ENCODE measurements at places on chromosomes 2 and 18. TPM values are rescaled to one million over a fixed set of nuclear protein-coding genes. Genes with fewer than 3 reads are reported as not detected.

The CEP192 gene
- 17.6 TPM for total RNA-seq

The FAP gene
- 101 TPM for total RNA-seq

The DSEL gene
- 77.7 TPM for total RNA-seq

The MAB21L4 gene
- not detected for total RNA-seq

The FLACC1 gene
- 1.2 TPM for total RNA-seq

The TUBB8B gene
- total RNA-seq: not detected

The TBC1D8 gene
- total RNA-seq: 1.4 TPM

The TMEM247 gene
- total RNA-seq: not detected

The CCDC148 gene
- 0.65 TPM for total RNA-seq

The GALNT5 gene
- total RNA-seq: 27.6 TPM

The L3MBTL4 gene
- not detected for total RNA-seq

The CFC1B gene
- not detected for total RNA-seq

The LIMS3 gene
- total RNA-seq: not detected

The CDKL4 gene
- 0.18 TPM for total RNA-seq

The AP1S3 gene
- total RNA-seq: 6.3 TPM

The LYG2 gene
- not detected for total RNA-seq

- DNase-seq: no peak
Measured at GRCh38 chr2:15973481-15974401, 33.4 kb downstream of the MYCN start.

- DNase-seq: no peak
Measured at GRCh38 chr18:11865071-11865470, 13.9 kb downstream of the CHMP1B start.

GRCh38 chr18:3248062-3248657 lies 559 bp downstream of the MYL12A start:
- DNase-seq: no peak

- no peak for DNase-seq
Measured at GRCh38 chr18:60732143-60732542, 359.6 kb upstream of the MC4R start.

GRCh38 chr2:95048825-95049682 lies 23.5 kb downstream of the MAL start:
- DNase-seq: no peak

- peak; percentile 92 for DNase-seq
Measured at GRCh38 chr18:8858888-8859511, 153.6 kb downstream of the MTCL1 start.

DNA sequence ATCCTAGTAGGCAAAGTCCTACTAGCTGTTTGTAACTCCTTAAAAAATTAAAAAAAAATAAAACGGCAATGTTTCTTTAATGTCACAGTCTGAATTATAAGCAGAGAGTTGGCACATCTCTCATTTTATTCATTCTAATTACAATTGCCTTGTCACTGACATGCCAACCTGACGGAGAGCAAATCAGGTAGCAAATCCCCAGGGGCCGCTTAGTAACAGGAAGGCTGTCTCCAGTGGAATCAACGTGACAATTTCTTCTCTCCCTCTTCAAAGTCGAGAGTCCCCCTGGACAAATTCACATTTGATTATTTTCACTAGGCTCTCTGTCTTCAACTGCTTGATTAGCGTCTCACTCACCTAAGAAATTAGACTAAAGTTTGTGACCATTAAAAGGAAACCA lies 1598.9 kb upstream of the PIK3C3 start:
- no peak for DNase-seq

DNA sequence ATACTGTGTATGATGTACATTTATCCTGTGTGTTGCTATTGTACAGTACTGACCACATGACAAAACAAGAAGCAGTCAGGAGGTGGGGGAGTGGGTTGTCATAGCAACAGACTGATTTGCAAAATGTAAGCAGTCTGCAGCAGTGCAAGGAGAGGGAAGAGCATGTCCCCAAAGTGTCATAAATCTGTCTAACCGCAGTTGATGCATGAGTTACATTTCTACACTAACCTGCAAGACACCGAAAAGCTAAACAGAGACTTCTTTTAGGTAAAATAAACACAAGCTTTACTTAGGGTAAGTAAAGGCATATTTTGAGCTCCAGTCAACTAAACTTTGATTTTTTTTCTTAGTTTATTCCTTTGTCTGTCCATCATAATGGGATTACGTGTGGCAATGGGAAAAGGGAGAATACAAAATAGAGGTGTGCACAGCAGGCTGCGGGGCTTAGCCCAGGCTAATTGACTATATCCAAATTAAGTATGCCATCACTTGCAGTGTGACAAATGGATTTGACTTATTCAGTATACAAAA lies 134.5 kb downstream of the MEIS1 start:
- peak; percentile 81 for DNase-seq

GRCh38 chr2:216657980-216658379 lies 24.8 kb downstream of the IGFBP2 start:
- no peak for DNase-seq

DNA sequence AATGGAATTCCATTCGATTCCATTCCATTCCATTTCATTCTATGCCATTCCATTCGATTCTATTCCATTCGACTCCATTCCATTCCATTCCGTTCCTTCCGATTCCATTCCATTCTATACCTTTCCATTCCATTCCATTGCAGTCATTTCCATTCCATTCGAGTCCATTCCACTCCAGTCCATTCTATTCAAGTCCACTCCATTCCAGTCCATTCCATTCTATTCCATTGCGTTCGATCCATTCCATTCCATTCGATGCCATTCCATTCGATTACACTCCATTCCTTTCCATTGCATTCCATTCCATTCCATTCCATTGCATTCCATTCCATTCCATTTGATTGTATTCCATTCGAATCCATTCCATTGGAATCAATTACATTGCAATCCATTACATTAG lies 1119.8 kb downstream of the RPIA start:
- DNase-seq: no peak

DNA sequence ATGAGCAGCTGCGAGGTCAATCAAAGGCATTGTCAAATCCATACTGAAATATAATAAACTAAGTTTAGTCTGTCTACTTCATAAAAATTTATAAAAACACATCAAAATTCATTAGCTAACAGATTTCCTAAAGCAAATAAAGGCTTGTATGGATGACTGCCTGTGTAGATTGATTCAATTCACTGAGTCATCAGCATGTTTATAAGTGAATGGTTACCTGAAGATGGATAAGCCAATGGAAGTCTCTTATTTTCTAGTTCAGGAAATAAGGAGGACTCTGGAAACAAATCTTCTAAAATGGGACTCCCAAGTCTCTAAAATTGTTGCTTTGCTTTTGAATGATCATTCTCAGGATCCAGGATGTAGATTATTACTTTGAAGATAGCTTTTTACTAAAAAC lies 57.0 kb upstream of the HNRNPA3 start:
- DNase-seq: no peak

GRCh38 chr18:59249199-59249774 lies 24.0 kb downstream of the RAX start:
- peak; percentile 78 for DNase-seq

- no peak for DNase-seq
Measured at GRCh38 chr2:225064362-225064761, 22.1 kb upstream of the DOCK10 start.

DNA sequence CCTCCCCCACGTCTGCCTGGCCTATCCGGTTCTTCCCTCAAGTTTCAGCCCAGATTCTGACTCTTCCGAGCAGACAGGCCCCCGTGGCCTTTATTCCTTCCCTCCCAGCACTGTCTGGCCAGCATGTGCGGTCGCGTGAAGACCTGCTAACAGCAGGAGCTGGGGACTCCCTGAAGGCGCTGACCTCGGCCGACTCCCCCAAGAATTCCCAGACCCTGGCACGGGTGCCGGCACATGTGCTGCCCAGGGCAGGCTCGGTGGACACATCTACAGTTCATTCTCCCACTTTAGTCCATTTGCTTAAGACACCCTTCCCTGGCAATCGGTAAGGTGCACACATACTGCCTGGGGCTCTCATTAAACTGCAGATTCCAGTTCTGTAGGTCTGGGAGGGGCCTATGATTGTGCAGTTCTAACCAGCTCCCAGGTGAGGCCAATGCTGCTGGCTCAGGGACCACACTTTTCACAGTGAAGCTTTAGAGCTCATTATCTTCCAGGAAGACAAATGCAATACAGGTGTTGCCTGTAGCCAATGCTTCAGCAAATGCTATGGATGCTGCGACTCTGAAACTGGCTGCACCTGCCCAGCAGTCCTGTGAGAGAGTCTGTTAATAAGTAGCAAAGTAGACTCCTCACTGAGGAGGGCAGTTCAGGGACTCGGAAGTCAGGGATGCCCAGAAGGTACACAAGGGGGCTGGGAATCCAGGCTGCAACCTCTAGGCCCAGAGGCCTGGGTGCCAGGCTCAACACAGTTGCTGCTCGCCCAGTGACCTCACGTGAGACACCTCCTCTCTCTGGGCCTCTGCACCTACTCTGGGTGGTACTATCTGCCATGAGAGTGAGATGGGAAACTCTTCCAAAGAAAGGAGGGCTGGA lies 45.4 kb upstream of the TAF1B start:
- DNase-seq: no peak

- no peak for DNase-seq
Measured at GRCh38 chr2:11889101-11889850, 142.8 kb downstream of the LPIN1 start.

DNA sequence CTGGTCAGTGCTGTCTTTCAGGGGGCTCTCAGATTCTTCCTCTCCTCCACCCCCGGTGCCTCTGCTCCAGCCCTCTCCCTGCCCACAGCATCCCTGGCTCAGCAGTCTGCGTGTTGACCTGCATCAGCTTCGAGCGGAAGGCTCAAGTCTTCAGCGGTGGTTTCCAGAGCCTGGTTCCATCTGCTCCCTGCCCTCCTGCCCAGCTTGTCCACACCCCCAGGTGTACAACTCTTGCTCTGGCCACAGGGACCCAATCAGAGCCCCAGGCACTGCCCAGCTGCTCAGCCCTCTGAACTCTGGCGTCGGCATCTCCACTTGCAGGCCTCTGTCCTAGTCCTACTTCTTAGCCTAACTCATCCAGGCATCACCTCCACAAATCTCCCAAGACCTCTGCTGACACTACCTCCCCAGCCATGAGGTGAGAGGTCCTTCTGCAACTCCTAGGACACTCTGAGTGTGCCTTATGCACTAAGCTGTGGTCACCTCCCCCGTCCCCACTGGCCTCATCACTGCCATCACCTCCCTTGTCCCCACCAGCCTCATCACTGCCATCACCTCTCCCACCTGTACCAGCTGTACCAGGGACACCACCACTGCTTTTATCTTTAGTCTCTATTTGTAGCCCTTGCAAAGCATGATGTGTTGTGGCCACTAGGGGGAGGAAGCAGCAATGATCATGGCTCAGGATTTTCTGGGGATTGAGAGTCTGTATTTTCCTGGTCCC lies 60.9 kb downstream of the EDAR start:
- DNase-seq: peak; percentile 59

DNA sequence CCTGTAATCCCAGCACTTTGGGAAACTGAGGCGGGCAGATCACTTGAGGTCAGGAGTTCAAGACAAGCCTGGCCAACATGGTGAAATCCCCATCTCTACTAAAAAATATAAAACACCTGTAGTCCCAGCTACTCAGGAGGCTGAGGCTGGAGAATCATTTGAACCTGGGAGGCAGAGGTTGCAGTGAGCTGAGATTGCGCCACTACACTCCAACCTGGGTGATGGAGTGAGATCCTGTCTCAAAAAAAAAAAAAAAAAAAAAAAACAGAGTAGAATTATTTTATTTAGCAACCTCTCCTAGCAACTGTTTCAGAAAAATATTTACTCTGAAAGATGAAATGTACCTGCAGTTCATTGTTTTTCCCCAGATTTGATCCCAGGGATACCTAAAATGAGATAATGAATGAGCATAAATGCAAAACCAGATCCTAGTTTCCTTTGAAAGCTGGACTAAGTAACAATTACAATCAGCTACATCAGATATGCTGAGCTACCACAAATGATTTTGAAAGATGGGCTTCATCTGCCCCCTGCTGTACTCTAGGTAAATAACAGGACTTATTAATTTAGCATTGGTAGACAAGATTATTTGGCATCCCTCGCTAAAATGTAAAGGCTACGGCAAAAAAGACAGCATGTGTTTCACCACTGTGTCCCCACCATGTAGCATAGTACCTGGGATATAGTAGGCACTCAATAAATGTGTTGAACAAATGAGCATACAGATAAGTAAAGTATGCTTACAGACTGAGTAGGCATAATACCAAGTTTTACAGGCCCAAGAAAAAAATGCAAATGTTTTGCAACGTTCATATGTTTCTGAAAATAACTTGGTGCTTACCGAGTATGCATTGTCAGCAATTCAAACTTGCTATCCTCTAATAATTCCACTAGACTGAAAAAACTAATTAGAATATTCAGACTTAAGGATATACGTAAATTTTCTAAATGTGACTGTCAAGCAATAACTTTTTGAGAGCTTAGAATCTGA lies 102.5 kb downstream of the ATL2 start:
- DNase-seq: peak; percentile 76

GRCh38 chr18:3625742-3626091 lies 175.7 kb downstream of the TGIF1 start:
- no peak for DNase-seq

GRCh38 chr2:227996366-227996765 lies 124.9 kb downstream of the DAW1 start:
- no peak for DNase-seq

- no peak for DNase-seq
Measured at GRCh38 chr18:57043241-57043640, 103.6 kb upstream of the BOD1L2 start.

- DNase-seq: peak; percentile 22
Measured at GRCh38 chr2:136384531-136385303, 266.8 kb upstream of the CXCR4 start.

Data from HFFc6 (cell line).